NCI-H524 treated with DMSO at 0.1 percent for 48 hours (cell line): ENCODE measurements at places on chromosomes 11 and 22.

DNA sequence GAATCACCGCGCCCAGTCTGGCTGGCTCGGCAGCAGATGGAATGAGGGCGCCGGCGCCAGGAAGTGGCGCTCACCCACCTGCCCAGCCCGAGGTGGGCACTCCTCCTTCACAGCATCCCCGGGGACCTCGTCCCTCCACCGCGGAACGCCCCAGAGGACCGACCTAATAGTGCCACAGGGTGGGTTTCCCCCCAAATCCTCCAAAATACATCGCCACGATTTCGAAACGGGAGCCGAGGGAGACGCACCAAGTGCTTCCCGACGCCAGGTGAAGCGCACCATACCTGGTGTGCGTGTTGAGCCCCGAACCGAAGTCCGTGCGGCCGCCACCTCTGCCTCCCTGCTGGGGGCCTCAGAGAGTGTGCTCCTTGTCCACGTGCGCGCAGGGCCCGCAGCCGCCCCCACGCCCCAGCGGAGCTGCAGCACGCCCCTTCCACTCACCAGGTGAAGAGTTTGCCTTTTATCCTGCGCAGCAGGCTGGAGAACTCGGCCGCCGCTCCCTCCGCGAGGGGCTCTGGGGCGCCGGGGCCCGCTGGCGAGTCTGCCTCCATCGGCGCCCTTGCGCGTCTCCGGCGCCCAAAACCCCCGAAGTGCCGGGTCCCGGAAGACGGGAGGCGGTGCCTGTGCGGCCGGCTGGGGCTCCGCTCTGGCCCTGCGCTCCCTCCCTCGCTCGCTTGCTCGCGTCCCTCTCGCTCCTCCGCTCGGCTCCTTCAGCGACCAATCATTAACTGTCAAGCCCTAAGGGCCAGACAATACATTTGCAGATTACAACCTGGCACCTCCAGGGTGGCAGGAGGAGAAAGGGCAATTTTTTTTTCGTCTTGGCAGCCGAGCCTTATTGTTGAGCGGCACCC, at the start of gene SLC35F2:
Gene SLC35F2, minus strand, starts transcription at position 571 of the 854 bp plus-strand sequence. Its CDS starts 20 bp downstream, at position 551.
- peak; percentile 42 for DNase-seq

DNA sequence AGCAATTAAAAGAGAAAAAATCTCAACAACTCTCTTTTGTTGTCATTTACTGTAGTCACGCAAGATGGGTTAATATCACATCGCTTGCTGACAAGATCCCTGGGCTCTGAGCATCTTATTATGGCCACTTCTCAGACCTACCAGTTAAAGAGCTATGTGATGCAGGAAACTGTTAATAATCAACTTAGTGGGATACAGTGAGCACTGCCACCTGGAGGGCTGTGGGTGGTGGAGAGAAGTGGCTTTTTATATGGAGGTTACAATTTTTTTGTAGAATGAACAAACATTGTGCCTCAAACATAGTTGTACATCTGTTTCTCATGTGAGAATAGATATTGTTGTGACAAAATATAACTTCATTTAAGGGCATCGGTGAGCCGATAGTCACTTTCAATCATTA, 181.0 kb downstream of the TENM4 start:
- DNase-seq: no peak

DNA sequence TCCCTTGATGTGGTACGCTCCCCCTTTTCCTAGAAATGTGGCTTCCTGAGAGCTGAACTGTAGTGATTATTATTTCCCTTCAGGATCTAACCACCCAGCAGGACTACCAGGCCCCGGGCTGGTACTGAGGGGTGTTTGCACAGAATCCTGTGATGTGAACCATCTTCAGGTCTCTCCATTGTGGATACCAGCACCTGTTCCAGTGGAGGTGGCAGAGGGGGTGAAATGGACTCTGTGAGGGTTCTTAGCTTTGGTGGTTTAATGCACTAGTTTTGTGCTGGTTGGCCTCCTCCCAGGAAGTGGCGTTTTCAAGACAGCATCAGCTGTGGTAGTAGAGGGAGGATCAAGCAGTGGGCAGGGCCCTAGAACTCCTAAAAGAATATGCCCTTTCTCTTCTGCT, 18.6 kb downstream of the C11orf91 start:
- no peak for DNase-seq

DNA sequence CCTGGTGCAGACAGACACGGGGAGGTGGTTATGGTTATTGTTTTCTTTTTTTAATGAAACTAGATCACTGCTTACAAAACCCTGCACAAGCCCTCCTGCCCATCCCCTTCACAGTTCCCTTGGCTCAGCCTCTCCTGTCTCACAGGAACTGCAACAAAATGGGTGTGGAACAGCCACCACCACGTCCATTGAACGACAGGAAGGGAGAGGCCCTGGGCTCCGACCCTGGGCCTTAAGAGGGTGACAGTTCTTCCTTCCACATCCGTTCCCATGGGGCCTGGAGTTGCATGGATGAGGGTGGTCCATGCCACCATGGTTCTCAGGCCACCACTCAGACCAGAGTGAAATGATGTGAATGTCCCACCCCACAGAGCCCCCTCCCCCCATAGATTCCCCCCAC, 15.7 kb downstream of the PRPF19 start:
- no peak for DNase-seq

DNA sequence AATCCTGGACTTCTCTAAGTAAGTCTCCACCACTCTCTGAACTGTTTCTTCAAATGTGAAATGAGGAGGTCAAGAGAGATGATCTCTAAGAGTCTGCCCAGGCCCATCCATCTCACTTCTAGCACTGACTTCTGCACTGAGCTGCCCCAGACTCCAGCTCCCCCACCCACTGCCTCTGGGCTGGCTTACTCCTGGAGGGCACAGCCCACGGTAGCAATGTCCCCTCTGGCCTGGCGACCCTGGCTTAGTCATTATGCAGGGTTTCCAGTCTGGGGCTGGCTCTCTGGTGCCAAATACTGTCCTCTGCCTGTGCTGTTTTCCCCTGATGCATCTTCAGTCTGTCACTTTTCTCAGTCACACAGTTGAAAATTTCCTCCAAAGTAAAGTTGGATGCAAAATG, 60.9 kb downstream of the PKNOX2 start:
- DNase-seq: no peak

DNA sequence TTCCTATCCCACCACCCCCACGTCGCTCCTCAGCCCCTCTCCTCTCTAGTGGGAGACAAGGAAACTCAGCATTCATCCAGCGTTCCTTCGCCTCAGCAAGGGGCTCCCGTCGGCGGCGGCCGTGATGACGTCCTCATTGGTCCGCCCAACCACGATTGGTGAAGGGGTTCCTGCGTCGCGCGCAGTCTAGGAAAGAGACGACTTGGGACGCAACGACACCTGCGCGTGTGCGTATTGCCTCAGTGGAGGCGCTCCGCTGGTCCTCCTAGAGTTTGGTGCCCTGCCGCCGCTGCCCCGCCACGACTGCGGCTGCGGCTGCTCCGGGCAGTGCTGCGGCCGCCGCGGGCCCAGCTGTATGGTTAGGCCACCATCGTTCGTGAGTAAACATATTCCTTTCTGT, 56.6 kb downstream of the CCDC81 start:
- no peak for DNase-seq

- DNase-seq: no peak
These were observed 378.4 kb upstream of the PITPNB start for GRCh38 chr22:28297504-28297903.

DNA sequence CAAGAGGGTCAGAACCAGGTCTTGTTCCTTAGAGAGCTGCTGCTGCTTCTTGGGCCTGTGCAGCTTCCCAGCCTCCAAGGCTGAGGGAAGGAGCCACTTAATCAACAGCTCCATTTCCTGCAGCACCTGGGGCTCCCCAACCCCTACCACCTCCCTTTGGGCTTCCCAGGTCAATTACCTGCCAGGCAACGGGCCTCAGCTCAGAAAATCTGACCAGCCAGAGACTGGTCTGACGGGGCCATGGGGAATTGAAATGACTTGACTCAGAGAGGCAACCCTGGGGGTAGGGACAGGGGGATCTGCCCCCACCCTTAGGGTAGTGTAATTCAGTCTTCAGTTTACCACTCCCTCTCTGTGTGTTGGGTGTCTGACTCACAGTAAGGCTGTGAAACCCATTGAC, 4.7 kb upstream of the MAJIN start:
- no peak for DNase-seq

DNA sequence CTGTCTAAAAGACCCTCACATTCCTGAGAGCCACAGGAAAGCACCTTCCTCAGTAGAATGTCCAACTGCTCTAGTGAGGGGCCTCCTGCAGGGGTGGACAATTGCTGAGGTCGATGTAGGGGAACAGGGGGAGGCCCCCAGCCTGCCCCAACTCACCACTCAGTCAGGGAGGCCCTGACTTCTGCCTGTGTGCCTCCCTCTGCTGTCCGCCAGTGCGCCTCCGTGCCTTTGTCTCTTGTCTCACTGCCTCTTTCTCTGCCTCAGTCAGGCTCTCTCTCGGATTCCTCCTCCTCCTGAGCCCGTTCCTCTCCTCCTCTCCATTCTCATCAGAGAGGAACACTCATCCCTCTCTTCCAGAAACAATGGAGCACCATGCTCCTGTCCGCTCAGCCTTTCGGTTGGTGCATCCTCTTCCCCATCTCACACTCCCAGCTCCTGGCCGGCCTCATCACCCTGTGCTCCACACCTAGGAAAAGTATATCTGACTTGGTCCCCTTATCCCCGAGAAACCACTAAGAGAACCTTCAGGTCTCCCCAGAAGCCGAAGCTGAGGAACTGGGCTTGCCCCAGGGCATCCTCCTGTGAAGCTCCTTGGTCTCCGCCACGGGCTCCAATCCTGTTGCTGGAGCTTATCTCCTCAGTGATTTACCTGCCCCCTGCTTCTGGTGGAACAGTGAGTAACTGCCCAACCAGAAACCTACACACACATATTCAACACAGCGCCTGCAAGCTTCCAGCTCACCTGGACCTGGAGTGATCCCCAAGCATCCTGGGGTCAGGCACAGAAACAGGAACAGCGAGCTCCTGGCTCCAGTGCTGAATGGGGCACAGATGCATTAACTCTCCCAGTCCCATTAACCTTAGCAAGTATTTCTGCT, 2.3 kb downstream of the B3GAT1 start:
- DNase-seq: no peak

GRCh38 chr11:129117595-129118350, 74.4 kb downstream of the ARHGAP32 start:
- no peak for DNase-seq

DNA sequence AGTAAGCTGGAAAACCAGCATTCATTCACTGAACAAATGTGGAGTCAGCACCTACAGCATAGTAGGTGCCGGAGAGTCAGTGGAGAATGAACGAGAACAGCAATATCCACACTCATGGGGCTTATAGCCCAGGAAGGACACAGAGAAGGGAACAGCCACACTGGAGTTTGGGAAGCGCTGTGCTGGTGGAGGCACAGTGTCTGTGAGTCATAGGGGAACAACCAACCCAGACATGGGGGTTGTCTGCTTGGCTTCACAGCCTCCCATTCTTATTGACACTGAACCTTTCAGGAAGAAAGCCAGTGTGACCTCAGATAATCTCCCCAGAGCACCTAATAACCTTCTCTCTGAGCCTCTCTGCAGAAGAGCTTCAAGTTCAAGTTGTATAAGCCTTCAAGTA, 56.6 kb upstream of the UBASH3B start:
- DNase-seq: no peak

GRCh38 chr22:47053726-47054141, 291.3 kb downstream of the TBC1D22A start:
- DNase-seq: no peak

DNA sequence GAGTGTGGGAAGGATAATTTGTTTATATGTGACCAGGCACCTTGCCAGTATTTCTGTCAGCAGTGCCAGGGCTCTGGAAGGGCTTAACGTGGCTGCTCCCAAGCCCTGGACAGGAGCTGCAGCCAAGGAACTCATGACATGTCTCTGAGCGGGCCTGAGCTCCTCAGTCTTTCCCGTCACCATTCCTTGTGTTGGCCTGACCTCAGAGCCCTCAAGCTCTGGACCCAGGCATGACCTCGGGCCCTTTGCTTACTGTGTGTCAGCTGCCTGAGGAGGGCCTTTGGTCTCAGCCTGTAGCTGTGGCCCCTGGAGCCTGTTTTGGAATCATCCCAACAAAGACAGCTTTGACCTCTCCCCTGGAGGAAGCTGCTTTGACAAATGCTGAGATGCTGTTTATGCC, 264.1 kb upstream of the PLET1 start:
- DNase-seq: no peak

GRCh38 chr11:85318573-85318972, 308.6 kb downstream of the DLG2 start:
- DNase-seq: no peak

DNA sequence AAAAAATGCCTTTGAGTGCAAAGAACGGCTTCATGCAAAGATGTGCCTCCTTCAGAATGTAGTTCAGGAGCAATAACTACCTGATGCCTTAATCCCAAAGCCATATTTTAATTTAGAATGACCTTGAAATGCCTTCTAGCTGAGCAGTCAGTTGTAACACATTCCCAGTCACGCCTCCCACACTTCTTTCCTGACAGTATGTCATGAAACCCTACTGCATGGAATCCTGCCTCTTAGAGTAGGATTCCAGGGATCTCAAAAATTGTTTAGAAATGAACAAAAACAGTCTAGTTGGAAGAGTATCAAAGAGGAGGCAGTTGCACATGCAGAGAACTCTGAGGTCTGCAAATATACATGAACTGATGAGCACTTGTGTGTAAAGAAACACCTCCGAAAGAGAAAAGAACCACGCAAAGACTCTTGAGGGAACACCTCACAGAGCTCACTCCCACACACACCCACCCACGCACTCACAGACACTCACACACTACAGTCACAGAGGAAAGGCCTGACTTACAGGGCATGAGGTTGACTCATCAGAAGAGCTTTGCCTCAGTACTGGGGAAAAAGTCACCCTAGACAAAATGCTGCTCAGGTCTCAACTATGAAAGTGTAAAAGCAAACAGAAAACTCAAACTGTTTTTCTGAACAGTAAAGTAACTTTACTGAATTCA, 77.4 kb downstream of the GGTLC2 start:
- DNase-seq: no peak

- DNase-seq: no peak
These were observed 202.8 kb downstream of the MN1 start for GRCh38 chr22:27598792-27599191.

DNA sequence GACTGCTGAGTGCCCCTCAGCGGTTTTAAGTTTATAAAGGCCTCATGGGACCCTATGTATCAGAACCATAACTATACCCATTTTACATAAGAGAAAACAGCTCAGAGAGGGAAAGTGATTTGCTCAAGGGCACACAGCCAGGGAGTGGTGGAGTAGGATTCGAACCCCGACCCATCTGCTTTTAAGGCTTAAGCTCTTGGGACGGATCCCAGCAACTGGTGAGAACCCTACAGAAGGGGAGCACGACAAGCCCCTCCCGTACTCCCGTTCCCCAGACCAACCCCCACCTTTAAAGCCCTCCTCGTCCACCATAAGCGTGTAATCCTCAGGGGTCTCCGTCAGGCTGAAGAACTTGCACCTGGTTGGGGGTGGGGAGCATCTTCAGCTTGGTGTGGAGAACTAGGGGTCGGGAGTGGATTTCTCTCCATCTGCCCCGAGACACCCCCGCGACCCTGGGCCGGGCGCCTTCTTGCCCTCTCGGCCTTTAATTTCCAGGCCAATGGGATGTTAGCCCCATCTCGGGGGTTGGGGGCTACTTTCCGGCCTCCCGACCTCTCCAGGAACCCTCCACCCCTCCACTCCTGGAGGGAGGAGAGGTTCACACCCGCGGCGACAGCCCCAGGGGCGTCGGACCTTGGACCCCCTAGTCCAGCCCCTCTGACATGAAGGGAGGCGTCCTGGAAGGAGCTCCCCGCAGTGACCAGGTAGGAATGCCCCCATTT, 725 bp downstream of the CASTOR1 start:
- DNase-seq: no peak
